ENCODE measurements at places on chromosomes 2 and 18.
A peak's percentile ranks its signal among the peaks of the same experiment; 100 is the strongest.

DNA sequence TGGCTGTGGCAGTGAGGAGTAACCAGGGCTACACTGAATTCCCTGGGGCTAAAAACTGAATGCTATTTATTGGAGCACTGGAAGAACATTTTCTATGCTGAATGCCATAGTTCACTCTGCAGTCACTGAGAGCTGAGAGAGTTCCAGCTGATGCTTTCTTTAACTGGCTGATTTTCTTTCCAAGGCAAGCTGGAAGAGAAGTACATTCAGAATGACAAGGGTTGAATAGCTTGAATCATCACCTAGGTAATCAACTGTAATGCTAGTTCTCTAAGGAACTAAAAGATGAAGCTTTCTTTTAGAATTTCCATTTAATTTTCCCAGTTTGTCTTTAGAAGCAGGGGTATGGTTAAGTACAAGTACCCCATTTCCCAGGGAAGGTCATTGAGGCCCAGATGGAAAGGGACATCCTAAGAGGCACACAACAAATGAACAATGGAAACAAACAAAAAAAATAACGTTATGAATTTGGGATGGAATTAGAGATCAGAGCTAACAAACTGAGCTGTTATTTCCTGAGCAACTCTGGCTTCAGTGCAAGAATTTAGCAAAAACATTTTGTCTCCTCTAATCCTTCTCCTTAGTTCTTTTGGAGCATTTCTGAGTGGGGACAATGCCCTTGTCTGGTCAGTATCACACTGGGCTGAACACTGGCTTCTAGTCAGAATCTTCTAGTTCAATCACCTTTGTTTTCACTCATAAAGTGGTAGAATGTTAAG, 132.8 kb upstream of the REG3A start:
- DNase-seq = no peak

- no peak for DNase-seq
Measured at GRCh38 chr2:11389551-11390398, 45.3 kb upstream of the ROCK2 start.

GRCh38 chr2:20093263-20094141, 42.1 kb upstream of the LAPTM4A start:
- no peak for DNase-seq

- DNase-seq = no peak
Measured at GRCh38 chr2:112166806-112167499, 28.8 kb downstream of the FBLN7 start.

GRCh38 chr2:46248171-46248570, 49.0 kb upstream of the EPAS1 start:
- no peak for DNase-seq

DNA sequence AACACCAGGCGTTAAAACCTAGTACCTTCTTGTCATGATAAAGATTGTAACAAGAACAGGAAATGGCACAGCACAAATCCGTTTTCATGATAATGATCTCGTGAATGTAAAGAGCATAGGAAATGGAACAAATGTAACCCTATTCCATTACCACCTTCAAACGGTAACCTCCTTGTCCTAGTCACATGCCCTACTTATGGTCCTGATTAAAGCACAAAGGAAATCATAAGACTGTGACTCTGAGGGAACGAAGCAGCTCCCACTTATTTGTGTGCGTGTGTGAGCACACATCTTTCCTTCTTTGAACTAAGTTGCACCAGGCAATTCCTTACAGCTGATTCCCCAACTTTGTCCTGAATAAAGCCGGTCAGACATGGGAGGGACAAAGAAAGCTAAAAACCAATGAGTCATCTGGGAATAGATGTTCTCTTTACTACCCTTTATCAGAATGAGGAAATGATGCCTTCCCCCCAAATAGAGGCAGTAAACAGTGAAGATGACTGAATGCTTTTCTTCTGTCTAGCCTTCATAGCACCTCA, 192.6 kb downstream of the IKZF2 start:
- DNase-seq = no peak

- DNase-seq = no peak
Measured at GRCh38 chr2:215454519-215455246, 18.8 kb upstream of the FN1 start.

DNA sequence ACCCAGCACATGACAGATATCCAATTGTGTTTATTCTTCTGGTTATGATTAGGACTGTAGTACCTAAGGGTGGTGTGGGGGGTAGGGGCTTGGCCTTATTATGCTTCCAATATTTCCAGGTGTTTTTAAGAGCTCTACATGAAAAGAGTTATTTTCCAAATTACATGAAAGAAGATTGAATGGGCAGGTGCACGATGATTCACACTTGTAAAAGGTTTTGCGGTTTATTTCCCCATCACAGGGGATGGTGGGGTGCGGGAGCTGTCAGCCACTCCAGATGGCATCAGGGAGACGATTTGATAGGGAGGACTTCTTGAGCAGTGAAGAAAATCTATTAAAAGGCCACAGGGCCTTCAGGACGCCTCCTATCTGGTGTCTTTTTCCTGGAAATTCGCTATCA, 15.1 kb upstream of the CCBE1 start:
- no peak for DNase-seq

DNA sequence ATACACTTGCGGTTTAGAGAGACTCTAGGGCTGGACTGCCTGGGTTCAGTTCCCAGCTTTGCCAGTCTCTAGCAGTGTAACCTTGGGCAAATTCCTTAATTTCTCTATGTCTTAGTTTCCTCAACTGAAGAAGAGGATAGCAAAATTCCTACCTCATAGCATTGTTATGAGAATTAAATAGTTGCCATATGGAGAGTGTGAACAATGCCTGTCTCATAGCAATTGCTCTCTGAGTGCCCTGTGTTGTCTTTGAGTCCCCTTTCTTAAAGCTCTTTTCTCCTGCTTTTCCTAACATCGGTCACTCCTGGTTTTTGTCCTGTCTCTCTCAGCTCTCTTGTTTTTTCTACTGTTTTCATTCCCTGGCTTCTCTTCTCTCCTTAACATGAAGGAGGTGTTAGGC, 116.8 kb upstream of the ALPP start:
- DNase-seq = no peak

DNA sequence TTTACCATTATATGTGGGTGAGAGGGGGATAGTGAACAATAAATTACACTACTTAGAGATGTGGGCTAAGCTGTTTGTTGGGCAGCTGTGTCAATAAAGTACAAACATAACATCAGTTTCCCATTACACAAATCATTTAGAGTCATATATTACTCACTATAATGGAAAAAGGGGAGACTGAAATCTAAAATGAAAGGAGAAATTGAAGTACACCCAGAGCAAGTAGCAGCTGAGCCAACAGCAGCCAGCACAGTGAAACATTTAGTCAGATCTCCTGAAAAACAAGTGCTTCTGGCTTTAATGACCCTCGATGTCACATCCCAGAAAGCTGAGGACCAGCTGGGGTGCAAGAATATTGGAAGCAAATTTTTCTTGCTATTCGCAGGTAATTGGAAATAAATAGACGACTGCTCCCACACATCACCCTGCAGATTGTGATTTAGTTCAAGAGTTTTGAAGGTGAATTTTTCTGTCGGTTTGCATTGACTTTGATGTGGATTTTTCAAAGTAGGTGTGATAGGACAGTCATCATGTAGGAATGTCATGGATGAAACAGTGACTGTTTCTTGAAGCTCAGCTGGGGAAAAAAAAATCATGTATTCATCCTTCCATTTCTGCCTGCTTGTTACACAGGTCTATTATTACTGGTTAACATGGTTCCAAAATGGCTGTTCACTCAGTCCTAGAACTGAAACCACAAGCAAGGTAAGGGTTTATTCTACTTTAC, 1607.3 kb upstream of the CELF4 start:
- DNase-seq = no peak

GRCh38 chr2:217118559-217119284, 258.9 kb upstream of the TNP1 start:
- no peak for DNase-seq

DNA sequence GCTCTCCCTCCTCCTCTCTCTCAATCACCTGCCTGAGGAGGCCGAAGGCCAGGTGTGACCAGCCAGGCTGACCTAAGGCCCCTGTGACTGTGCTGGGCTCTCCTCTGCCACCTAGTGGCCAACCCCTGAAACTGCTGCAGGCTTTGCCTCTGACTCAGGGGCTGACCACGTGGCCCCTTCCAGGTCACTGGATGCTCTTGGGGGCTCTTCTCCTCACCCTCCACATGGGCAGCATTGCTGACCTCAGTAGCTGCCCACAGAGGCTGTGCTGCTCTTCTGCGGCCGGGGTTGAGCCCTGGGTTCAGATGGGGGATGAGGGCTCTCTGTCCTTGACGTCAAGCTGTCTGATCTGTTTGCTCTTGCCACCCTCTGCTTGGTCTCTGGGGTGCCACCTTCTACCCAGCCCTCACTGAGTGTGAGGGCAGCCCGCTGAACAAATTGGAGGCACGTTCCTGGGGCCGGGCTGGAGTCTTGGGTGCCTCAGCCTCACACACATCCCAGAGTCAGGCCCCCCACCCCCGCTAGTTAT, 122.7 kb downstream of the TWIST2 start:
- peak; percentile 9 for DNase-seq

GRCh38 chr18:29418136-29418535, 1241.2 kb upstream of the CDH2 start:
- DNase-seq = no peak

DNA sequence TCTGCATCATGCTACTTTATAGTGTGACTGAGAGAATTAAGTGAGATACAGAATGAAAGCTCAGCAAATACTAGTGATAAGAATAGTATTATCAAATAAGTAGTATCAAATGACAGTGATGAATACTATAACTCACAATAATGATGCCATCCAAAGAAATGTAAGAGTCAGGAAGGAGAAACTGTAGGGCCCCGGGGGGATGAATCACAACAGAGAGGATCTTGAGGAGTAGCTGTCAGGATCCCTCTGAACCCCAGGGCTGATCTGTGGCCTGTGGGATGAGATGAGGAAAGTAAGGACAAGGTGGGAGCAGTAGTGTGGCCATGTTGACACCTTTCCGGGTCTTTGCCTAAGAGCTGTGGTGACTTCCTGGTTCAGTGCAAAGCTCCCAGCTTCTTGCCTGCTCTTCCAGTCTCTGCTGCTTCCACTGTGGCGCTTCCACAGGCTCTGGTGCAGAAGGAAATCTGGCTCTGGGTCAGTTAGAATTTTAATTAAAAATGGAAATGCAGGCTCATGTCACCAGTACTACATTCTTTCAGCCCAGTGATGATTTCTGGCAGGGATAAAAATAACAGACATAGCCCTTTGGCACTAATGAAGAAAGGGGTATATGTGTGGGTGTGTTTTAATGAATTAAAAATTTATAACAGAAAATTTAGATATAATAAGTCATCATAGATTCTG, 166.9 kb downstream of the MYO3B start:
- no peak for DNase-seq

GRCh38 chr2:797556-797955, 120.3 kb upstream of the TMEM18 start:
- no peak for DNase-seq

DNA sequence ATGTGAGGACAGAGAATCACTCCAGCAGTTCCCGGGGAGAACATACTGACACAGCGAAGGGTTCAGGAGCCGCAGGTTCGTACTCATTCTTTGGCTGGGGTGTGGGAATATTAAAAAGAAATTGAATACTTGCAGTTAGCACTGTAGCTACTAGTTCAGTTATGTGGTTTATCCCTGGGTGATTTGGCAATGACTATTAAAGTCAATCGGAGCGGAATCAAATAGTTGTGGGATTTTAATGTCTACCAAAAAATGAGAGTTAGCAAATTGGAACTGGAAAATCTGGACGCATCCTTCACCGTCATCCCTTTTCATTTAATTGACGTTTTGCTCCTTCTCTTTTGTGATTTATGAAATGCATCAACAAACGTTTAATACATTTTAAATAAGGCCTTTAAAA, 50.8 kb downstream of the GBX2 start:
- no peak for DNase-seq

GRCh38 chr2:97995026-97995733, 568 bp downstream of the TMEM131 start:
- peak; percentile 3 for DNase-seq

DNA sequence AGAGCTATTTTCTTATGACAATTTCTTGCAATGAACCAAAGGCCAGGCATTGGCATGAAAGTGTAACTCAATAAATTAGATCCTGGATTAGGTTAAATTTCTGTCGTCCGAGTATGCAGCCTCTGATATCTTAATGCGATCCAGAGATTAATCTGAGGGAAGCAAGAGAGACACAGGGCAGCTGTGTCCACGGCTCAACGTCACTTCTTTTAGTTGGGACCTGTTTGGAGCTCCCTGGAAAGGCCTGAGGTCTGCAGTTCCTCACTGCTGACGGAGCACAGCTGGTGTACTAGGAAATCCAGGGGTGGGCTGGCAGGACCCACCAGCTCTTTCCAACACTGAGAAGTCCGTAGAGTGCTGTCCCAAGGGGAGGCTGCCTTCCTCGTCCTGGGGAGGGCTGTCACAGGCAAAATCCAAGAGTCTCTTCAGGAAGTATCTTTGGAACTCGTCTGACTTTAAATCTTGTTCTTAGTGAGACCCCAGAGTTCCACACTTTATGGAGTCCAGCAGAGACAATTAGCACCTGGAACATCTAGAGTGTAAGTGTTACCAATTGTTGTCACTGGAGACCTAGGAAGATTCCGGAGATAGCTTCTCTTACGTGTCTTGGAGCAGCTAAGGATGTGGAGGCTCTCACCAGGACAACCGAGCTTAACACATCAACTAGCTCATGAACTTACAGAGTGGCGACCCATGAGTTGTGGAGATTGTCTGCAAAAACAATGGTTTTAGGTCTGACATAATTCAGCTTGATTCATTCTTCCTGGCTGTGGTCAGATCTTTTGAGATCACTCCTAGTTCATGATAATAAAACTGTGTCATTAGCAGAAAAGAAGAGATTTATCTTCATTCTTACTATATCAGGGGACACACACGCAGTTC, 173.7 kb downstream of the ACKR3 start:
- DNase-seq = no peak

DNA sequence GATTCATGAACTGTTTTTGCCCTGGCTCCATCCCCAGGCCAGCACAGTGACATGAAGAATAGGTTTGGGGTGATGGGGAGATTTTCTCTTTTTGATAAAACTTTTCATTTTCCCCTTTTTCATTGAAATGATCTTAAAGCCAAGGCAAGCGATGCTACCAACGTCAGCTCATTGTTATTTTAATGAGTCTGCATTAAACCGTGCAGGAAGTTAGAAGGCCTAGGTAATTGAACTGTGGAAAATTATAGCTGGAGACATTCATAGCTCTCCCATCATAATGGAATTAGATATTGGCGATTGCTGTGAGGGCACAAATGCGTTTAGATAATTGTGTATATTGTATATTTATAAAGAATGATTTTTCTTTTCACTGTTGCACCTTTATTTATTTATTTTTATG, 33.2 kb downstream of the SMARCAL1 start:
- DNase-seq = no peak

DNA sequence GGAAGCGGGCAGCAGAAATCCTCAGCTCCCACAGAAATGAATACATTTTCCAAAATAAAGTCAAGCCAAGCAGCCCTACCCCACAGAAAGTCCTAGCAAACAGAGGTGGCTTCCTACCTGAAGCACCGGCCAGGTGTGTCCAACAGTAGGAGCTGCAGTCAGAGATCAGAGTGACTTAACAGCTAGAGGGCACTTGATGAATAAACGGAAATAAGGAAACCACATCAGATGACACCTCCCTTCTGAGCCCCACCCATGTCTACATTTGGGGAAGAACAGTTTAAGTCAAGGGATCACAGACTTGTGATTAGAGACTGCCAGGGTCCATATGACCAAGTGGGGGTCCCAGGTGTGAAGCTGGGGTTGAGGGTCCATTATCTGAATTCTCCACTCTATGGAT, at the start of gene CXCR1:
CXCR1 (minus strand) TSS at position 172 of the 400 bp plus-strand sequence. CDS start 1,751 bp downstream, outside the sequence.
- peak; percentile 21 for DNase-seq

- no peak for DNase-seq
Measured at GRCh38 chr2:149739171-149739882, 151.8 kb upstream of the MMADHC start.

All from stimulated activated CD8-positive, alpha-beta memory T cell treated with anti-CD3 and anti-CD28 coated beads, Interleukin-12 subunit alpha, Interleukin-12 subunit beta, amount 100 ng/mL, for 1 hour (primary cell).